Posterior cingulate gyrus (tissue), 11 donors: ENCODE measurements at places on chromosomes 7 and 10.

GRCh38 chr10:26931223-26931622 lies 70.5 kb upstream of the ABI1 start:
- no peak for DNase-seq

DNA sequence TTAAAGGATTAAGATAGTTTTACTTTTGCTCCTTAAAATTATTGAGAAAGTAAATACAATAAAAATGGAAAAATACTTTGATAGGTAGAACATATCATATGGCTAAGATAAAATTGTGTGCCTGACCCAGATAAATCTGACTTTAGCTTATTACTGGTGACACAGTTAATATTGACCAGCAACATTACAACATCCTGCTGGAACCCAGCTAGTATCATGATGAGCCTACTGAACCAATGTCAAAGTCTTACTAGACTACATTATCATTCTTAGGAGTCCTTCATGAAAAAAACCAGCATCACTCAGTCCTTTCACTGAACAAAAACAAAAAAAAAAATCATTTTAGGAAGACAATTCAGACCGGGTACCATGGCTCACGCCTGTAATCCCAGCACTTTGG lies 164.8 kb upstream of the CDK1 start:
- no peak for DNase-seq

GRCh38 chr7:3318874-3319273 lies 17.8 kb downstream of the SDK1 start:
- DNase-seq = no peak

DNA sequence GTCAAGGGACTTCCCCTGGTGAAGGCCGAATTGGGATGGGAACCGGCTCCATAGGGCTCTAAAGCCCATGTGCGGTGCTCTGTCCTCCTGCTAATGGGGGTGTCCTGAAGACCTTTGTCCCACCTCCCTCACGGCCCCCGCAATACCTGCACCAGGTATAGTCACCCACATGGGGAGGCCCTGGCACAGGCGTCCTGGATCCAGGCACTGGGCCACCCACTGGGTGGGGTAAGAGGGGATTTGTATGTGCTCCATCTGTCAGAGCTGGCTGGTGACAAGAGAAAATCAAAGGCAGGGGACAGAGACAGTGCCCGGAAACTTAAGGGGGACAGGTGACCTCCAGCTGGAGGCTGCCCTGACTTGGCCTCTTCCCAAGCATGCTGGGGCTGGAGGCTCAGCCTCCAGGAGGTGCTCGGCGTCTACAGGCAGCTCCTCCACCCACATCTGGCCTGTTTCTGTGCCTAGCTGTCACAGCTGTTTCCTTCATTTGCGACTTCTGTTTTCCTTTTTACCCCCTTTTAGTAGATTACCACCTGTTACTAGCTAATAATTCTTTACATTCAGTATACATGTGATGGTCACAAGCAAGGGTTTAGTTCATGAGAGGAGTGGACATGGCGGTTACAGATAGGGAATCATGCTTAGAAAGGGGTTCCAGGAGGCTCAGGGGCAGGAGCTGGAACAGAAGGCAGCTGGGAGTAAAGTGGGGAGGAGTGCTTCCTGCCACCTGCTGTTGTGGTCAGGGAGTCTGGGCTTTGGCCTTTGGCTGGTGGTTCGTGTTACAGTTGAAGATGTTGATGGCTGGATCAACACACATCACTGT lies 2.3 kb upstream of the CUZD1 start:
- no peak for DNase-seq

GRCh38 chr7:85125651-85126131 lies 61.2 kb downstream of the SEMA3D start:
- DNase-seq = no peak

DNA sequence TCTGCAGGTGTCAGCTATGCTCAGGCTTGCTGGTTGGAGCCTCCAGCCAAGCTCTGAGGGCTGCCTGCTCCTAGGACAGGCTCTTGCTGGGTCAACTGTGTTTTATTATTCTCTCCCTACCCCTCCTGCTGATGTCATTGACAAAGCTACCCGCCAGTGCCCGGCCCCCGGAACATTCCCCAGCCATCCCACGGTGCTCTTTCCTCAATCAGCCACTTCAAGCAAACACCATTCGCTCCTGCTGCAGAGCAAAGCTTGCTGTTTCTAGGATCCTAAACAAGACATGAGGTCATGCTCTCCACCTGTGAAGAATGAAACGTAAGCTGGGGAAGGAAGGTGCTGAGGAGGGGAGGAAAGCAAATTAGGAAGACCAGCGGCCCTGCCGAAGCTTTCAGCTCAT lies 2.1 kb upstream of the C10orf71 start:
- no peak for DNase-seq

DNA sequence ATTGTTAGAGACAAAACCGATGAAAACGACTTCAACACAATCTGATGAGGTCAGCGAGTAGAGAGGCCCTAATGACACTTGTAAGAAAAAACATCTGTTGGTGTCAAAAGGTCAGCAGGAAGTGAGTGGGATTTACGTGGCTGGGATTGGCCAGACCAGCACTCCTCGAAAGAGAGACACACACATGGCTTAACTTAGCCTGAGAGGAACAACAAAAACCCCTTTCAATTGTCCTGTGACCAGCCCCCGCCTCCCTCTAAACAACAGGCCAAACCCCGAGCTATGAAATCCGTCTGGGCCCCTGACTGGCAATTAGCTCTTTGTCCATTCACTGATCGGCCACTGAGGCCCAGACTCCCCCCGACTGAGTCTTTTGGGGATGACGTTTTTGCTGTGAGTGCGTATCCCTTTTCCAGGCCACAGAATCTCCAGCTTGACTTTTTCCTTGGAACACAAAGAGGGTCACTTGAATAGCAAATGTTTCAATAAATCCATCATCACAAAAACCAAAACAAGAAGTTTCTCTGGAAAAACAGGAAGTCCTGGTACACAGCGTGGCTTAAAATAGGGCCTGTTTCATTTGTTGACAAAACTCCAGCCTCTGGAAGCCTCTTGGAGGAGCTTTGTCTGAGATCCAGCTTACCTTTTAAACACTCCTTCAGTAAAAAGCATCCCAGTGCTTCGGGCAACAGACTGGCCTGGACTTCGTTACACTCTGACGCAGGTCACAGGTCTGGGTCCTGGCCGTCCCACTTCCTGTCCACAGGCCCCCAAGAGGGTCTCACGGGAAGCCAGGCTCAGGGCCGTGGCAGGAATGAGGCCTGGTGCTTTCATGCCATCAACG lies 103.0 kb downstream of the CTBP2 start:
- peak; percentile 54 for DNase-seq

DNA sequence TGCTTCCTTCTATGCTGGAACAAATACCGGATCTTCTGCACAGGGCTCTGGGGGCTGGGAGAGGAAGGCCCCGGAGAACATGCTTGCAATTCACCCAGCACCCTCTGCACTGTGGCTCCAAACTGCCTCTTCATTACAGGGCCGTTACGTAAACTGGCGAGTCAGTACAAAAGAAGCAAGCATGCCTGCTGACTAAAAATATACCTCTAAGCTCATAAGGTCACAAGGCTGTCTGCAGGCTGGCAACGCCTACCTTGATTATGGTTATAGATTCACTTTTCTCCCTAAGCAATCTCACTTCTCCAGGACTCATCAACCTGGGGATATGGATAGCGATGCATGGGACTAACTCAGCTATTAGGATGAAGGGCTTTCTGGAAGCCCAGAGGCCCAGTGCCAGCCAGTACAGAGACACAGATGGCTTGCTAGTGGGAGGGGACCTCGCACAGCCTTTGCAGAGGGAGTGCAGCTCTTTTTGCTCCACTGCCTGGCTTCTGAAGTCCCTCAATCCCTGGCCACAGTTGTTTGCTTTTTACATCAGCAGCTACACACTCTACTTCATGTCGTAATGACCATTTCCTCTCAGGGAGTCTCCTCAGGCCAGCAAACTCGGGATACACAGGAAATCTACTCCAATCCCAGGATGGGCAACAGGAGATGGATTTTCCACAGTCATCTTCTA lies 96.1 kb downstream of the SH3PXD2A start:
- DNase-seq = peak; percentile 93

- no peak for DNase-seq
Observed at GRCh38 chr10:108673741-108674140, 1249.6 kb downstream of the XPNPEP1 start.

- DNase-seq = no peak
Observed at GRCh38 chr10:103770139-103770538, 85.2 kb downstream of the SH3PXD2A start.

- no peak for DNase-seq
Observed at GRCh38 chr10:119459681-119460340, 82.7 kb downstream of the RGS10 start.

GRCh38 chr10:57716884-57717283 lies 550.8 kb downstream of the IPMK start:
- no peak for DNase-seq

GRCh38 chr10:124680675-124681074 lies 63.5 kb downstream of the FAM53B start:
- DNase-seq = no peak

- no peak for DNase-seq
Observed at GRCh38 chr10:32244421-32245207, 102.3 kb downstream of the EPC1 start.

DNA sequence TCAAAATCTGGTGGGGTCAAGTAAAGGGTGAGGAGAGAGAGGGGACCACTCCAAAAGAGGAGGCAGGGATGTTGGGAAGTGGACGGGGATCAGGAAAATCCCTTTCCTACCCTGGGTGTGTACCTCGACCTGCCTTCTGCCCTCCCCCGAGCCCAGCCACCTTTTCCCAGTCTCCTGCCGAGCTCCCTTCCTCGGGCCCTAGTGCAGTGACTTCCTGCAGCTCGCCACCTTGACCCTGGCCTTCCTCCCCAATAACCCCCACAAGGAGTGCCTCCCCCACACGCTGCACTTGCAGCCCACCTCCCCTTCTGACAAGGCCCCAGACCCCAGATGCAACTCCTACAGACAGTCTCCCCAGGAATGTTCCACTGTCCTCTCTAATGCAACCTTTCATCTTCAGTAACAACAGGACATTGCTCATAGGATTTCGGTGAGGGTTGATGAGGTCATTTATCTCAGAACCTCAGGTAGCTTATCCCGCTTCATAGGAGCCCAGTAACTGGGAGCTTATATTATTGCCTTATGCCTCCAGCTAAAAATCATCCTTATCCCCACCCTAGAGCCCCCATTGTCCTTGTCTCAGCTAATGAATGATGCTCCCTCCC lies 90.1 kb downstream of the MKI67 start:
- DNase-seq = peak; percentile 35

DNA sequence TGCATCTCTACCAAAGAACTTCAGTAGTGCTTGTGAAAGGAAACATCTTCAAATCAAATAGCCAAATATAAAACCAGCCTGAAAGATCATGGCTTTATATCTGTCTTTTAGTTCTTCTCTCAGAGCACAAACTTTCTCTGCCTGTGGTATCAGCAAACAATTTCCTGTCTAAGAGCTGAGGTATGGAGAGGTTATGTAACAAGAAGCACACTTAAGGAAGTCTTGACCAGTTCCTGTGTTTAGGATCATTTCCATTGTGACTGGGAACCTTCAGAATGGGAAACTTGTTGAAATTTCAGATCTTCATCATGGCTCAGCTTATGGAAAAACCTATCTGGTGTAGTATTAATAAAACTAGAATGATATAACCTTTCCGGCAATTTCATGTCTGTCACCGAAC lies 148.8 kb downstream of the MBL2 start:
- DNase-seq = no peak

GRCh38 chr7:90586091-90586490 lies 10.0 kb upstream of the CDK14 start:
- no peak for DNase-seq

DNA sequence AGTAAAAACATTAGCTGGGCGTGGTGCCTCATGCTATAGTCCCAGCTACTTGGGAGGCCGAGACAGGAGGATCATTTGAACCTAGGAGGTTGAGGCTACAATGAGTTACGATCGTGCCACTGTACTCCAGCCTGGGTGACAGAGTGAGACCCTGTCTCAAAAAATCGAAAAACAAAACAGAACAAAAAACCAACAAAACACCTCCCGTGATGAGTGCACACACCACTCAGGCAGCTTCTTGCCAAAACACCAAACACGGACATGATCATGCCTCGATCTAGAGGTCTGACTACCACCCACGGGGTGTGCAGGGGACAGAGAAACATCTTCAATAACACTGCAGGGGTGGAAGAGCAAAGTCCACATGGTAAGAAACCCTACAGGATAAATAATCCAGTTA lies 44.4 kb downstream of the AMZ1 start:
- DNase-seq = no peak

- DNase-seq = no peak
Observed at GRCh38 chr10:99872367-99873162, 90.1 kb downstream of the ABCC2 start.
